A549 treated with RU486 at 1 μM for 4 hours (cell line): ENCODE measurements at places on chromosomes 16 and 17. TPM values are rescaled to one million over a fixed set of nuclear protein-coding genes. Genes with fewer than 3 reads are reported as not detected.

Gene KIF18B
- 27.9 to 41.2 TPM (median 36.3 TPM) in 5 replicates for total RNA-seq

Gene VPS25
- total RNA-seq = 124 to 132 TPM (median 125 TPM) in 5 replicates

Gene PLA2G10
- total RNA-seq = 0.21 to 0.31 TPM in 2 of 5 replicates, not detected in the others

Gene SLC5A10
- 0.08 to 0.31 TPM (median 0.21 TPM) in 5 replicates for total RNA-seq

Gene SEZ6L2
- 17.9 to 25.3 TPM (median 20.4 TPM) in 5 replicates for total RNA-seq
